Frontal cortex (tissue), 4 donors: ENCODE measurements at places on chromosomes 3 and 15. TPM values are rescaled to one million over a fixed set of nuclear protein-coding genes. Genes with fewer than 3 reads are reported as not detected.

- DNase-seq, result no peak
Measured at GRCh38 chr15:85615930-85616329, 178.8 kb downstream of the KLHL25 start.

Gene GABRG3
- total RNA-seq, result 24.1 TPM

Gene SOX14
- total RNA-seq, result not detected

Gene XRN1
- 61.1 TPM for total RNA-seq

GRCh38 chr3:179837374-179837773 is 184.5 kb downstream of the USP13 start:
- DNase-seq, result no peak

Gene PCSK6
- total RNA-seq, result 18.3 TPM

- DNase-seq, result no peak
Measured at GRCh38 chr3:45741742-45742460, 52.7 kb downstream of the SACM1L start.

Gene JAGN1
- 15.9 TPM for total RNA-seq

GRCh38 chr15:58704155-58704865 is 45.2 kb downstream of the ADAM10 start:
- DNase-seq, result no peak

Gene DNASE1L3
- total RNA-seq, result 0.41 TPM

Gene CCDC191
- total RNA-seq, result 4.1 TPM

Gene LTF
- total RNA-seq, result 0.41 TPM

DNA sequence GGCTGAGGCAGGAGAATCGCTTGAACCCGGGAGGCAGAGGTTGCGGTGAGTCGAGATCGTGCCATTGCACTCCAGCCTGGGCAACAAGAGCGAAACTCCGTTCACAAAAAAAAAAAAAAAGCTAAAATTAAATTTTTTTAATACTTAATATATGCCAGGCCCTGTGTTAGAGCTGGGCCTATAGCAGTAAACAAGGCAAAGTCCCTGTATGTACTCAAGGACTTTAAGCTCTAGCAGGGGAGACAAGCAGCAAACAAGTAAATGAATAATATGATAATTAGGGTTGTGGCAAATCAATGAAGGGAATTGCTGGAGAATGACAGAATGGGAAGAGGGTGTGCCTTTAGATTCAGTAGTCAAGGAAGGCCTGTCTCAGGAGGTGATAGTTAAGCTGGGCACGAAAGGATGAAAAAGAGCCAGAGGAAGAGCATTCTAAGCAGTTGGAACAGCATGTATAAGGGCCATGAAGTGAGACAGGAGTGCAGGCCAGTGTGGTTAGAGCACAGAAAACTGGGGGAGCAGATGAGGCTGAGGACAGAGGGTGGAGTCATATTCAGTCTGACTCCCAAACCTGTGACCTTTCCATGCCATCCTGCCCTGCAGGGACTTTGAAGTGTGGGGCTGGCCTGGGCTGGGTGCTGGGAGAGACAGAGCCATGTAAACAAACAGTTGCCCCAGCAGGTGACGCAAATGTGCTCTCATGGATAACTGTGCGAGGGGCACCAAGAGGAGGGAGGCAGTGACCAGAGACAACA is 6.6 kb upstream of the RAF1 start:
- DNase-seq, result no peak

- DNase-seq, result no peak
Measured at GRCh38 chr15:48449734-48450133, 118.5 kb downstream of the DUT start.

GRCh38 chr15:29569533-29570092 is 252.7 kb downstream of the TJP1 start:
- DNase-seq, result no peak

- DNase-seq, result no peak
Measured at GRCh38 chr3:111472556-111472955, 69.4 kb upstream of the CD96 start.

DNA sequence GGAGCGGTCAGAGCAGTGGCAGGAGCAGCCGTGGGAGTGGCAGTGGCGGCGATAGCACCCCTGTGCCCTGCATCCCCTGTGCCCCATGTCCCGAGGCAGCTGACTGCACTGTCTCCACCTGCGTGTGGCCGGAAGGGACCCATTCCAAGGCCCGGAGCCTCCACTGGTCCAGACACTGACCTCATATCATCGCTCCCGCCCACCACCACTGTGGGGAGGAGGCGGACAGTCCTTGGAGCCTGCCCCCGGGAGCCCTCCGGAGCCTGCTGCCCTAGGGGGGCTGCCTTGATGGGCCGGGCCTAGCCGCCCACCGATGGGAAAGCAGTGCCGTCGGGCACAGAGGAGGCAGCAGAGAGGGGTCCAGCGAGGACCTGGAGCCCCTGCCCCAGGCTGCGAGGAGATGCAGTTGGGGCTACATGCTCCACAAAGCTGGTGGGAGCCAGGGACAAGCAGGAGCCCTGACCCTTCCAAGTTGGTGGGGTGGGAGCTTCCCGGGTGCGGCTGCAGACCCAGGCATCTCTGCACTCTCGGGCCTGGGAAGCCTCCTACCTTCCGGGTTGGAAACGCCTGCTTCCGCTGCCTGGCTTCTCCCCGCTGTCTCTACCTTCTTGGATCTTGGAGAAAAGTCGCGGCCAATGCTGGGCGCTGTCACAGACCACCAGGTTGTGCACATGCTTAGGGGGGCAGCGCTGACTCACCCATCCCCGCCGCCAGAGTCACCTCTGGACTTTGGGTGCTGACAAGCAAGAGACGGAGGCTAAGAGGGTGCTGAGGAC is 283.2 kb upstream of the ROBO1 start:
- no peak for DNase-seq

Gene IL17RE
- under 0.01 TPM for total RNA-seq

DNA sequence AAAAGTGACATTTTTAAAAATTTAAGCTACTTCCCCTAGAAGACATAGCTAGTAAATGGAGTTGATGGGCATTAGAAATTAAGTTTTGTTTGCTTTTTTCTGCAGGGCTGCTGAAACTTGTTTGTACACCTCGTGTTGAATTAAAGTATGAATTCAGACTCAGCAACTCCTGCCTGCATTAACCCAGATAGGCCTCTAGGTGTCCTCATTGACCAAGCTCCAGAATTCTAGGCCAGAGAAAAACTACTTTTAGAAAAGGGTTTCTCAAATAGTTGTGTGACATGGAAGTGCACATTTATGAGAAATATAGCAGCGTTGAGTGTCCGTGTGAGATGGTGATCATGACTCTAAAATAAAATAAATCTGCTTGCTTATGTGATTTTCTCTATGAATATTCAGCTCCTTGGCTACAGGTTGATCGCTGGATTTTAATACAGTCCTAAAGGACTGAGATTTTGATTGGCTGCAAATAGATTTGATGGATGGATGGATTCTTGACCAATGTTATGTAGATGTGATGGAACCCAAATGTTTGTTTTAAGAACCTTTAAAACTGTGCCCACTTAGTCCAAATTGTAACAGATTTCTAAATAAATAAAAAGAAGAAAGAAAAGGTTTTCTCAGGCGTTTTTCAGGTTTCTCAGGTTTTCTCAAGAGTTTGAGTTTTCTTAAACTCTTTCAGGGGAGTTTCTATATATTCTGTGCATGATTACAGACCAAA is 39.4 kb upstream of the LMOD3 start:
- peak; percentile 60 for DNase-seq

Gene TMEM207
- not detected for total RNA-seq

GRCh38 chr3:187706971-187707370 is 4.6 kb upstream of the RTP2 start:
- no peak for DNase-seq

DNA sequence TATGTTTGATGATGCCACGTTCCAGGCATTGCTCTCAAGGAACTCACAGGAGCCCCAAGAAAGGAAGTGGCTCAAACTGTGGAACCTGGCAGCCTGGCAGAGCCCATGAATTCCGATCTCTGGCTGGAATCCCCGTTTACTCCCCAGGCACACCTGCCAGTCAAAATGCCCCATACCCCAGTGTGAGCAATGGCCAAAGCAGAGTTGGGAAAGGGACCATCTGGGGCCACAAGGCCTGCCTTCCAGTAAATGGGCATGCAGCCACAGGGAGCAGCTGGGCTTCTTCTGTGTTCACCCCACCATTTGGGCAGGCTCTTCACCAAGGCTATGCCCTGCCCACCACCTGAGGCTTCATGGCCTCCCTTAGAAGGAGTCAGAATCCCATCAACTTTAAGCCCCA is 257.0 kb upstream of the GOLGA6L4 start:
- no peak for DNase-seq

Gene RETNLB
- total RNA-seq, result not detected

DNA sequence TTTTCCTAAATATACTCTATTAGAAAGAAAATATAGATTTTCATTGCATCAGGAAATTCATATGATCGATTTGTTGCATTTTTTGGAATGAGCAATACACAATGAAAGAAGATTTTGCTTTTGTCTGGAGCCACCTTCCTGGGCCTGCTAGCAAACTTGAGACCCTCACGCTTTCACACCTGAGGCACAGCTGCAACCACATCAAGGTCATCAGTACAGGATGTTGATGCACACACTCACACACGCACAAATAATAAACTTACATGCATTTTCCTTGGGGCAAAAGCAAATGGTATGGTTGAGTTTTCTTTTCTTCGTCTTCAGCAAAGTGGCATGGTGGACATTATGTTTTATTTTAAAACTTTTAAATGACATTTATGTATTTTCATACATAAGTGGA is 64.8 kb upstream of the SATB1 start:
- DNase-seq, result no peak

- no peak for DNase-seq
Measured at GRCh38 chr15:89167267-89168176, 53.9 kb downstream of the RLBP1 start.

Gene SLC38A3
- total RNA-seq, result 2.0 TPM

- DNase-seq, result no peak
Measured at GRCh38 chr15:88049506-88049905, 207.0 kb downstream of the NTRK3 start.

DNA sequence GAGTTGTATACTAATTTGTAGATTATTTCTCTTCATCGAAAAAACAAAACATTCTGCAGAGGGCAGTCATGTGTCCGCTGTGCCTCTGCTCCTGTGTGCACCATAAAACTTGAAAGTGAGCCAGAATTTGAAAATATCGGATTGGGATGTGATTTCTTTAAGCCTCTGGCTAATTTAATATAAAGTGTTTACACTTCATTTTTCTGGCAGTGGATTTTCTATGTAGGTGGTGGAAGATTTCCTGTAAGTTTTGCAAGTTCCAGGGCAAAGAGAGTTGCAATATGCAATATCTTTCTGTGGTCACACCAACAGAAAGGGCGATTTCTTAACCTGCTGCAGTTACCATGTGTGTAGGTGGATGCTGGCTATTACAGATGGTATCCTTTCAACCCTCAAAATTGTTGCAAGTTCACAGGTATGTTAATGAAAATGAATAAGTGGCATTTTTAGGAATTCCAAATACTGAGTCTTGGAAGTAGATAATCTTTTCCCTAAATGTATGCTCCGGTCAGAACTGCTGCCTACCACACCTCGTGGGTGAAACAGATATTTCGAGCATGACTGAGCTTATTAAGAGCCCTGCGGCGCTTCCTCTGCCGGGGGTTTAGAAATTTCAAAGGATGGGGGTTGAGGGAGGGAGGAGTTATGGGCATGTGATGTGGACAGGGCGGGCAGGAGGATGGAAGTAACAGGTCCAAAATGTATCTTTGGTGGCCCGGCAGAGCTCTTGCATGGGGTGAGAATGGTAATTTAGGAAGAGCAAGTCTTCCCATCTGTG is 134.0 kb downstream of the PGPEP1L start:
- DNase-seq, result no peak

GRCh38 chr3:7684182-7684715 is 817.4 kb upstream of the LMCD1 start:
- no peak for DNase-seq

GRCh38 chr15:80607287-80607980 is 87.7 kb upstream of the ABHD17C start:
- DNase-seq, result no peak

Gene TP63
- 0.41 TPM for total RNA-seq

DNA sequence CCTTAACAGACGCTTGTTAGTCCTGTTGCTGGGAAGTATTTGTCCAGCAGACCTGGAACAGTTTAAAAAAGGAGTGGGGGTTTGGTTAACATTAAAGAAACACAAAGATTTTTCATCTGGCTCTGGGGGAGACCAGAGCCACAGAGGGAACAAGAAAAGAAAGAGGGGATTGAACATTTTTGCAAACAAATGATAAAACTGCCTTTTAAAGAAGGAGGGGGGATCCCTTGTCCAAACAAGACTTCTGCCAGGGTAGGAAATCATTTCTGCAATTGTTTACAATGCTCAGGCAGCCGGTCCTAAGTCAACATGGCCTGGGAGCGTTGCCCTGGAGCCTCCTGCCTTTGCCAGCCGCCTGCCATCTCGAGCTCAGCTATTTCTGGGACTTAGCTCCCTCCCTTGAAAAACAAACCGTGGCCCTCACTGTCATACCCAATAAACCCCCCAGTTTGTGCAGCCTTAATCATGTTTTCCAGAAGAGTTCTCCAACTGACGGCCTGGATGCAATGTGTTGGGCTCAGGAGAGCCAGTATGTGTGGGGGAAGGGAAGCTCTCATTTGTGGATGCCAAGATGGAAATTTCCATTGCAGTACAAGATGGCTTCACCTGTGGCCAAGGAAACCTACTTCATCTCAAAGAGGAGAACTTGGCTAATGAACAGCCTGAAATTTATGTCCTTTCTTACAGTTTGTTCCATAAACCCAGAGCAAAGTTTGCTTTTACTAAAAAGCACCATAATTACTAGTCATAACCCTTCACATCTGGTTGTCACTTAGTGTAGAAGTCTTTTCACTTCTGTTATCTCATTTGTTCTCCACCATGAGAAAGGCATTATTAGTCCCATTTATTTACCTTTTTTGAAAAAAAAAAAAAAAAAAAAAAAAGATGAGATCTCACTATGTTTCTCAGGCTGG is 75.9 kb upstream of the RNU6-1 start:
- DNase-seq, result no peak

Gene GOLGA8M
- total RNA-seq, result 0.82 TPM

DNA sequence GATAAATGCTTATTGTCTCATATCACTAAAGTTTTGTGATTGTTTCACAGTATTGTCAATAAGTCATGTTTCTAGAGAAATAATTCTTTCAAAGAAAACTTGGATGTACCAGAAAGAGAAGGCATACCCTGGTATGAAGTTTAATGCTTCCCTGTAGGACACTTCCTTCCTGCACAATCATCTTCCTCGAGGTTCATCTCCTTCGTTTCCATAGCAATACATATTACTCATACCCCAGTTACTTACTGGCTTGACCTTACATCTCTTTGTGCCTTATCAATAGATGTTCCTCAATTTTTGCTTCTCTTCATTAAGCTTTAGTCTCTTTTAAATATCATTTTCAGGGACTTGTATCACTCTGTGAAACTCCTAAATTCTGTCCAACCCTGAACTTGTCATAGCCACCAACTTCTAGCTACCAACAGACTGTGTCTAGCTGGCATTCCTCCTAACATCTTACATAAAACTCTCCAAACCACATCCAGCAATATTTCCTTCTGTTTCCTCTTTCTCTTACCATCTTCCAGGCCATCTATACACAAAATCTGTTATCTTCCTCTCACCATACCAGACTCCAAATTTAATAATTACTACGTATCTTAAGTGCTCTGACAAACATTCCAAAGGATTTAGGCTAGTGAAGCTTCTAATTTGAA is 134.3 kb downstream of the GADL1 start:
- DNase-seq, result no peak

Gene PLSCR2
- not detected for total RNA-seq

Gene ROPN1
- not detected for total RNA-seq
